ENCODE measurements at places on chromosomes 5 and 9.

DNA sequence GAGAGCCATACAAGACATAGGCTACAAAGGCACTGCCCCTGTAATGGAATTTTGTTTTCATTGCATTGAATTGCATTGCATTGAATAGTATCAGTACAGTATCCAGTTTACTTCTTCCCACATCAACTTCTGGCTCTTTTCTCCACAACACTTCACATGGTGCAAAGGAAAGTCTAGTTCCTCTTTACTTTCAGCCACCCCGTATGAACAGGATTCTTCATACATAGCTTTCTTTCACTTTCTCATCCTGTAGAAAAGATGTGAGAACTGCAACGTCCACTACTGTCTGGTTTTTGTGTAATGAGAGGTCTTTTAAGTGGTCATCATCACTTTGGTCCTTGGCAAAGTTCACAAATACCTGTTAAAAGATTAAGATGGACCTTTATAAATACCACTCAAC lies 20.2 kb downstream of the NIPSNAP3B start:
- no peak for DNase-seq

DNA sequence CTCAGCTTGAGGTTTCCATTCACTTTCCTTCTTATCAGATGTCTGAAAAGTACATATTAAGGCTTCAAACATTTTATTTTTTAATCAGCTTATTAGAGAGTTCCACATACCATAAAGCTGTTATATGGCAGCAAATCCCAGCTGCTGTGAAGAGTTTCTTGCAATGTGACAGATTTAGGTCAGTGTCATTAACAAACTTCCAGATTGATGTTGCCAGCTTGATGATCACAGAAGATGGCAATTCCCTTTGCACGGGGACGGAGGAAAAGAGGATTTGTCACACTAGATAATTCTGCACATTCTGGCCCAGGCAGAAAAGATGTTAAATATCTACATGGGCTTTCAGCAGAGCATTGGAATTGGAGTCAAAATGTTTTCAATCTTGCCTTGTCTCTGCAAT lies 215.8 kb downstream of the BRINP1 start:
- DNase-seq: no peak

DNA sequence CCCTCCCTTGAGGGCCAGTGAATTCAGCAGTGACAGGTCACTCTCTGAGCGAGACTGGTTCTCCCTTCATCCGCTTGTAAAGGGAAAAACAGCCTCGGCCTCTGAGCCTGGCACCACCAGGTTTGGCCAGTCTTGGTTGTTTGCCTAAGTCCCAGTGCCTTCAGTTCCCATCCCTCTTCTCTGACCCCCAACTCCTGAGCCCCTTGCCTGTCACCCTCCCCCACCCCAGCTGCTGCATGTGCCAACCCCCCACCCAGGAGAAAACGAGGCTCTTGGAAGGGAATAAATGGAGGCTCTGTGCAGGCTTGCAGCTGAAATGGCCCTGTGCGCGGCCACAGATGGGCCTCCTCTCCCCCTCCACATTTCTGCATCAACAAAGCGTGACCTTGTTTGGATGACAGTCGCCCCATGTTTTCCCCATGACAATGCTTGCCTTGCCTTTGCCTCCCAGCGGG lies 3.1 kb downstream of the URM1 start:
- DNase-seq: no peak

GRCh38 chr5:40483316-40483715 lies 196.4 kb upstream of the PTGER4 start:
- no peak for DNase-seq

DNA sequence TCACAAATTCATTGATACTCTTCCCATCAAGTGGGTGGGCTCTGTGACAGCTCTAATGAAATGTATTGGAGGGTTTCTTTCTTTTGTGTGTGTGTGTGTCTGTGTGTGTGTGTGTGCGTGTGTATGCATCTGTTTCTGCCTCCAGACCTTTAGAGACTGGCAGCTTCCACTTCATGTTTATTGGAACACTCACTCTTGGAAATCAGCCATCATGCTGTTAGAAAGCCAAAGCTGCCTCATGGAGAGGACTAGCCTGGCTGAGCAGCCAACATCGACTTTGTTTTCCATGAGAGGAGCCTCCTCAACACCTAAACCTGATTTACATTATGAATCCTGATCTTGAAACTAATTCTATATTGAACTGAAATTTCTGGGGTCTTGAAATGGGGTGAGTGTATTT lies 128.5 kb upstream of the FAM174A start:
- no peak for DNase-seq

DNA sequence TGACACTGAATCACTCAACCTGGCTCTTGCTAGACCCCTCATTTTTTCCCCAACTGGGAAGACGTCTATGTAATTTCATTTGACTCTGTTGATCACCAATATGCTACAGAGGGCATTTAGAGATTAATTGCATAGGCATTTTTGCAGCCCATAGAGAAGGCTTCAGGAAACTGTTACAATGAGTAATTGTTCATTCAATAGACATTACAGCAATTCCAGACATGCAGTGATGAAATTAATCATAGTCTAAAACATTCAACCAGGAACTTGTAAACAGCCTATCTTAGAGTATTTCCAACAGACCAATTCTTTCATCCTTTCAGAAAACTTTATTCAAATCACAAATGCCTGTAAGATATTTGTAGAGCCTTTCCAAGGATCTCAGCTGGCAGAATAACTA lies 122.3 kb downstream of the MARCHF11 start:
- DNase-seq: no peak

DNA sequence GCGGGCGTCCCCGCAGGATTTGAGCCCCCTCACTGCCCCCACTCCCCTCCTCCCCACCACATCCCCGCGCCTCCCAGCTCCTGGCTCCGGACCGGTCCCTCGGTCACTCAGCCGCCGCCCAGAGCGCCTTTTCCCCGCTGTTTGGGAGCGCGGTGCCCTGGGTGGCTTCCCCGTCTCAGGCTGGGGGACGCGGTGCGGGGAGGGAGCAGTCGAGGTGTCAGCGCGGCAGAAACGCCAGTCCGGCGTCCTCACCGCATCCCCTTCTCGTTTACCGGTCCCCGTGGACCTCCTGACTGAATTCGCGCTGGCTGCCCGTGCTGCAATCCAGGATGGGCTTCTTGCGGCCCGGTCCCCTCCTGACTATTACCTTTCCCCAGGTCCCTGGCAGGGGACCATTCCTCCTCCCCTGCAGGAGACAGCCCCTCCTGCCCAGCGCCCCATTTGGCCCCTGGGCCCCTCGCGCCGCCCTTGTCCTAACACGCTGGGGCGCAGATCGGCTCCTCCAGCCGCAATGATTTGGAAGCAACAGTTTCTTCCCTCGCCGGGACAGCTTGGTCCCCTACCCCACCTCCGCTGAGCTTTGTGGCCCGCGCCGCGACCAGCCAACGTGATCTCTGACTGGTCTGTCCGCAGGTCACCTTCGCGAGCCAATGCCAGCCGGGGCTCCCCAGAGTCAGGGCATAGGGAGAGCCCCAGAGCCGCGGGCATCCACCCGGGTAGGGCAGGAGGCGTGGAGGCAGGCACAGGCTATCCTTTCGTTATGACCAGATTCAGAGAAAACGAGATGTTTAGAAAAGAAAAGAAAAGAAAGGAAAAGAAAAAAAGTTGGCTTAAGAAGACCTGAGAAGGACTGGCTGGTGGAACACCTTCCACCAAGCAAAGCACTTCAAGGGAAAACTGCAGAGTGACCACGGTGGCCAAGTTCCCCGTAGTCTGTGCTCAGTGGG lies 1.2 kb downstream of the ANKRD33B start:
- peak; percentile 59 for DNase-seq

- no peak for DNase-seq
Measured at GRCh38 chr5:110663525-110663924, 62.9 kb downstream of the TMEM232 start.

DNA sequence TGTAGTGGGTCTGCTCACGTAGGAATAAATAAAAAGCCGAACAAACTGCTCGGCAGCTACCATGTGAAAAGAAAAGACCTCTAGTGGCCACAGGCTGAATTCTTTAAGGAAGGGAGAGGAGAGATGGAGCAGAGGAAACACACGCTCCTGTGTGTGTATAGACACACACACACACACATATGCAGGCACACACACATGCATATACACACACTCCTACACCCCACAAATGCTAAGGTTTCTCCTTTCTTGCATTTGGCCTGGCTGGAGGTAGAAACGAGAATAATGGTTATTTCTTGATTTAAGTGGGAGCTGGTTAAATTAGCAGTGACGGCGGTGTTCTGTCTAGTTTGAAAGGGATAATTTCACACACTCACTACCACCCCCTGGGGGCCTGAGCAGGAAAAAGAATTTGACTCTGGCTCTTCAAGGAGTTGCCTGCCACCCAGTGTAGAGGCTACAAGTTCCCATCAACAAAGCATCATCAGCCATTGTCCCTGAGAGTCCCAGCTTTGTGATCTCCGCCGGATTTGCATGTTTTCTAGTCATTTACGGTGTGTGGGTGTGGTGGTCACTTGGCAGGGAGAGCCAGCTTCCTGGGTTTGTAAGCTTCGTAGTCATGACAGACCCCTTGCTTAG lies at the start of gene INSYN2B:
INSYN2B (minus strand) TSS at position 78 of the 636 bp plus-strand sequence. CDS start 96,597 bp downstream, outside the sequence.
- DNase-seq: peak; percentile 55

GRCh38 chr9:109857336-109857735 lies 77.3 kb downstream of the PALM2AKAP2 start:
- no peak for DNase-seq
